ENCODE measurements at places on chromosomes 13 and 19.
A peak's percentile ranks its signal among the peaks of the same experiment; 100 is the strongest.

DNA sequence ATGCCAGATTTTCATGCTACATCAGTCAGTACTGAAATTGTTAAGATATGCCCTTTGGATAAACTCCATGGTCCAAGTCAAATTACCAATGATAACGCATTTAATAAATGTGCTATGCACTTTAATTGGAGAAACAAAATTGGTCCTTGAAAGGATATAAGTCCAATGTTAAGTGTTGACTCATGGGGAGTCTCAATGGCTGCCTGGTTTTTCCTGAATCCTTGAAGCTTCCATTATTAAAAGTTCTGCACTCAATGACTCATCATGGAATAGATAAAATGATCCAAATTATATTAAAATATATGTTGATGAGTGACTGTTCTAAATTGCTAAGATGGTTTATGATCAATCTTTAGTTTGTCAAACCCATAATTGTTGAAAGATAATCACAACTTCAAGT lies 346.0 kb upstream of the ATXN8OS start:
- no peak for DNase-seq

GRCh38 chr19:1082165-1082927 lies 12.8 kb downstream of the POLR2E start:
- DNase-seq: peak; percentile 67

GRCh38 chr13:110055089-110055488 lies 251.9 kb downstream of the COL4A1 start:
- DNase-seq: no peak

DNA sequence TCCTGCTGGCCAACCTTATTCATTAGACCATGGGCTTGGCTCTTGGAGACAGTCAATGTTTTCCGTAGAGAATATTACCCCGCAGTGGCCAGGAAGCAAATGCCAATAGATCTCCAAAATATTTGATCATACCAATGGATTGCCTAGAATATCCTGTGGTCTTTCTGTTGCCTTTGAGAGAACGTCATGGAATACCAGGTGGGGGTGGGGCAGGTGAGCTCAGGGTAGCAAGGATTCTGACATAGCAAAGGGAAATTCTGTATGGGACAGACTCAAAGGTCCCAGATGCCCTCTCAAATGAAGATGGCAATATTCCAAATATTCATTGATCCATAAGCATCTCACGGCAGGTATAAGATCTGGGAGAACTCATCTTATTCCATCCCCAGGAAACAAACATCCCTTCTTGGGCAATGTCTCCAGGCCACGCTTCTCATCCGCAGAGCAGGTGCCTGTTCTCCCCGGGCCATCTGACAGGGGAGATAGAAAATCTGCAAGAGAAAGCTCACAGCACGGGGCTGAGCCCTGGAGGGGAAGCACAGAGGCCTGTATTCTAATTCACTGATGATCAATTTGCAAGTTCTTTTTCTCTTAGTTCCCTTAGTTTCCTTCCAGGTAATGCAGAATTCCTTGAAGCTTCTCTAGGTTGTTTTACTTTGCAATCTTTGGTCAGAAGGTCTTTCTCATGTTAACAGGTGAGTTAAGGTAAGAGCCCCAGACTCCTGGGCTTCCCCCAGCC lies 69.6 kb upstream of the TSHZ3 start:
- DNase-seq: no peak

DNA sequence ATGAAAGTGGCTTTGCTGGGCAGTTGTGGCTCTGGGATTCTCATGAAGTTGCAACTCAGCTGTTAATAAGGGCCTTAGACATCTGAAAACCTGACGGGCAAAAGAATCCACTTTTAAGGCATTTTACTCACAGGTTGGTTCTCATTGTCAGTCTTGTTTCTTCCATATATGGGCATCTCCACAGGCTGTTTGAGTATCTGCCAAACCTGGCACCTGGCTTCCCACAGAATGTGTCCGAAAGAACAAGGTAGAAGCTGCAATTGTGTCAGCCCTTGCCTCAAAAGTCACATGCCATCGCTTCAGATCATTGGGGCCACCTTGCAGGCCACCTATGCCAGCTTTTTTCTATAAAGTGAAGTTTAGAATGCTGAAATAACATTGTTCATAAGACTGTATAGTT lies 102.4 kb downstream of the KCTD12 start:
- DNase-seq: no peak

- DNase-seq: no peak
Measured at GRCh38 chr13:52345048-52345447, 60.9 kb downstream of the THSD1 start.

- DNase-seq: peak; percentile 74
Measured at GRCh38 chr13:52846567-52847321, 1.7 kb downstream of the PCDH8 start.

DNA sequence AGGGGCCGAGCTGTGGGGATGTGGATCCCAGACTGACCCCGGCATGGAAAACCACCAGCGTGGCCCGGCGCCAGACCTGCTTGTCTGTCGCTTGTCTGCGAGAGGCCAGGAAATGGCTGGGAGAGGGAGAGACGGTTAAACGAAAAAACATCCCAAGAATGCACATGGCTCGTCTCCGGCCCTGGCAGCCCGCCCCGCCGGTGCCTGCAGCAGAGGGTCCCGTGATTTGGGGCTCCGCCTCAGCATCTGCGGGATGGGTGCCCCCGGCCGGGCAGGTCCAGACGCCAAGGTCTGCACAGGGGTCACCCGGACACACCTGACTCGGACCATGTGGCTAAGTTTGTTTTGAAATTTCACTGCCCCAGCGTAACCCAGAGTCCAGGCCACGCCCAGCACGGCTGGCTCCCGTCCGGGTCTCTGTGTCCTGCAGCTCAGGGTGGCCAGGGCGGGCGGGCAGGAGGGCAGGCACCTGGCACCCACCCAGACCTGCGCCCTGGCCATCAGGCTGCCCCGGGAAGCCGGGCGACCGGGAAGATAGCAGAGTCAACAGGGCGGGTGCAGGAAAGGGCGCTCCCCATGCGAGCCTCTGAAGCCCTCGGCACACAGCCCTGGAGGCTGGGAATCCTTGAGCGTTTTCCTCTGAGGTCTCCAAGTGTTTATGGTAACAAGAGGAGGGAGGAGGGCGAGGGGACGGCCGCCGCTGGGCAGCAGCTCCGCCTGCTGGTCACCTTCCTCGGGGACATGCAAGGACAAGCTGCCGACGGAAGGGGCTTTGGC lies 103.2 kb downstream of the GADD45B start:
- peak; percentile 88 for DNase-seq

DNA sequence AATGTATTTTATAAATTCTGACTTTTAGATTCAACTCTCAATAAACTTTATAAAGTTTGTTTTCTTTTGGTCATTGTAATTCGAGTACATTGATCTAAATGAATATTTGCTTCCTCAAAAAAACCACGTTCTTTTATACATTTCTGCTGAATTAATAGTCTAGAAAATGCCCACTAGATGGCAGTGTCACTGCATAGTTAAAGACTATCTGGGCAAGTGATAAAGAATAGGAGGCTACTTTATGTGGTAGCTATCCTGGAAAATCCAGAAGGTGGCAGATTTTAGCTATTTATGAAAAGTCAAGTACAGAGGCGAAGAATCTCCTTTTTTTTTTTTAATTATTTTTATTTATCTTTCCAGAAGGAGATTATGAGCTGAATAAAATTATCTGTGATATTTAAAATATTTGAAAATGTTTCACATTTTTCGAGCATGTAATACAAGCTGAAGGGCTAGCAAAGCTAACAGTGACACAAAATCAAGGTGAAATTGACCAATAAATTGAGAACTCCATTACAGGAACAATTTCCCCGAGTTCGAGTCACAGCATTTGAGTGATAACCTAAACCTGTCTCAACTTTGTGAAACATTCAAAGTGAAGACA lies 221.8 kb downstream of the OLFM4 start:
- no peak for DNase-seq

DNA sequence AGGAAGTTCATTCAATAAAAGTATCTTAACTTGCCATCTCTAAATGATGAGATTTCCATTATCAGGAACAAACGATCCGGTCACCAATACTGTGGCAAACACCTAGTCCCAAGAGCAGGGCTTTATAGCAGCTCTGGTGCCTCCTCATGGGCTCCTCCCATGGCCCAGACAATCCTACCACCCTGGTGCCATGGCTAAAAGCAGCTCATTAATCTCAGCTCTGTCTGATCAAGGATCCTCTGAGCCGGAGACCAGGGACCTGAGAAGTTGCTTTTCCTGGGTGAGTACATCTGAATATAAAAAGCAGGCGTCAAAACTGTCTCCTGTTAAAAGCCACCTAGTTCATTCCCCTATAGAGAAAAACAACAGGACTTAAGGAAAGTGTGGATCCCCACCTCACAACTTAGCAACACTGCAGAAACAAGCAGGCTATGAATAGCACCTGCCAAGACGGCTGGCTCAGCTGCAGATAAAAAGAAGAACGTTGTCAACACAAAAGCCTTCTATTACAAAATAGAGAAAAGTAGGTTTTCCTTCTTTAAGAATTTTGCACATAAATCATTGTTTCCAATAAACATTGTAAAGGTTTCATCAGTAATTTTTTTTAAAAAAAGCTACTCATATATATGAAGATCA lies 30.3 kb downstream of the TSHZ3 start:
- no peak for DNase-seq

- no peak for DNase-seq
Measured at GRCh38 chr13:28267497-28267896, 129.2 kb downstream of the PAN3 start.
